Progenitor cell of endocrine pancreas (in vitro differentiated cells): ENCODE measurements at places on chromosomes 11 and 22.

GRCh38 chr11:95453616-95454171 lies 222.7 kb upstream of the SESN3 start:
- H3K27ac ChIP-seq, result no peak overlapping the region
- H3K4me3 ChIP-seq, result no peak overlapping the region
- H3K4me1 ChIP-seq, result peaks cover 6% of the 10 kb centered on the region
- DNase-seq, result no peak
- H3K27me3 ChIP-seq, result peaks cover 14% of the 10 kb centered on the region
- H3K36me3 ChIP-seq, result no peaks in the 10 kb centered on the region

DNA sequence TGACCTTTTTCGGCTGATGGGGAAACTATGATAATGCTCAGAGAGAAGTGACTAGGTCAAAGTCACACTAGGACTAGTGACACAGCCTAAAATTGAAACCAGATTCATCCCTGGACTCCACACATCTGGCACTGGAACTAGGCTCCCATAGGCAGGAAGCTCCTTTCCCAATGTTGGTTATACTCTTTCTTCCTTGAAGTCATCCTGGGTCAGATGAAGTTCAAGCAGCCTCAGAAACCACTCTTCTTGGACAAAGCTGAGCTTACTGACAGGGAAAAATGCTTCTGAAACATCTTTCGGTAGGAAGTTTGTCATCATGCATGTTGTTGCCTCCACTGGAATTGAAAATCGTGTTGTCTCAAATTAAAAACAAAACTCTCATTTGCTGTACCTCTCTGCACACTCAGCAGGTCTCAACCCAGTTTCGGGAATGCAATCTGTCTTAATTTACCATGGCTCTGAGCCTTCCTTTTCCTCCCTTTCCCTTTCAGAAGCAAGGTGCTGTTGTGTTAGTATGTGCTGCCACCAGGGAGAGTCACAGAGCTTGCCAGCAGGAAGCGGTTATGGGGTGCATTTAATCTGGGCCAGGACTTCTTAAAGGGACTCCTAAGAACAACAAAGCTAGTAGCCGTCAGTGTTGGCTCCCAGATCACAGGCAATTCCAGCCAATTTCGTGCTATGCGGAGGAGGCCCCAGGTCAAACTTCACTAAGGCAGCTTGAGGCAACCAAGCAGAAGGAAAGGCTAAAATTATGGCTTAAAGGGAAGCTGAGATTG lies 384.8 kb downstream of the TENM4 start:
- no peak overlapping the region for H3K27ac ChIP-seq
- H3K36me3 ChIP-seq, result peaks cover 4% of the 10 kb centered on the region
- no peak for DNase-seq
- no peak overlapping the region for H3K4me3 ChIP-seq
- no peaks in the 10 kb centered on the region for H3K27me3 ChIP-seq
- H3K4me1 ChIP-seq, result peaks cover 17% of the 10 kb centered on the region

GRCh38 chr11:19718951-19719350 lies 6.3 kb downstream of the NAV2 start:
- H3K4me3 ChIP-seq, result no peak overlapping the region
- no peaks in the 10 kb centered on the region for H3K36me3 ChIP-seq
- peaks cover 47% of the 10 kb centered on the region for H3K27me3 ChIP-seq

GRCh38 chr11:41461057-41461681 lies 1.7 kb upstream of the LRRC4C start:
- H3K36me3 ChIP-seq, result no peaks in the 10 kb centered on the region
- DNase-seq, result no peak
- H3K4me1 ChIP-seq, result peaks cover 3% of the 10 kb centered on the region
- no peak overlapping the region for H3K27ac ChIP-seq
- H3K4me3 ChIP-seq, result no peak overlapping the region
- peaks cover 4% of the 10 kb centered on the region for H3K27me3 ChIP-seq
